Lower leg skin (tissue), 4 donors: ENCODE measurements at places on chromosomes 2 and 18. TPM values are rescaled to one million over a fixed set of nuclear protein-coding genes. Genes with fewer than 3 reads are reported as not detected.
A peak's percentile ranks its signal among the peaks of the same experiment; 100 is the strongest.

DNA sequence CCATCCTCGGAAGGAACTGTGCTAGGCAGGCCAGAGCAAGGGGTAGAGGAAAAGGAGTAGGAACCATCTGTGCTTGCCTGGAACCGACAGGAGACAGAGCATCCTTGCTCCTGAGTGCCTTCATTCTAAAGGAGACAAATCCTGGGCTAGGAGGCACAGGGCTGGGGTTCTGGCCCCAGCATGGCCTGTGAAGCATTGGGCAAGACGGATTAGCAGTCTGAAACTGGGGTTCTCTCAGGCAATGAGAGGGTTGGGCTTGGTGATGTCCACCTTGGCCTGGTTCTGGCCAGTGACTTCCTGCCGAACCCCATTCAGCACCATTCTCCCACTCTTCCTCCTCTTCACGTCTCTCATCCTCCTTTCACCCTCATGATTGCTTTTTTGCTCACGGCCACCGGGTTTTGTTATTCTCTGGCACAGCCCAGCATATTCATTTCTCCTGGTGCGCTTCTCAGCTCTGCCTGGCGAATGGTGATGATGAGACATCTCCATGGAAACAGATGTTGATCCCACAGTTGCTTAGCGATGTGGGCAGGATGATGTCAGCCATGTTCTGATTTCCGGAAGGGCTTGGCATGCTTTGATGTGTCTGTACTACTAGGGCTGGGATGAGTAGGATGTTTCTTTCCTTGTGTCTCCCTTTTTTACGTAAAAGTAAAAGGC is 127.7 kb downstream of the CAPN13 start:
- DNase-seq = peak; percentile 13

GRCh38 chr2:33291278-33292013 is 185.0 kb upstream of the RASGRP3 start:
- no peak for DNase-seq

GRCh38 chr2:1634681-1635341 is 109.5 kb downstream of the PXDN start:
- DNase-seq = peak; percentile 79

DNA sequence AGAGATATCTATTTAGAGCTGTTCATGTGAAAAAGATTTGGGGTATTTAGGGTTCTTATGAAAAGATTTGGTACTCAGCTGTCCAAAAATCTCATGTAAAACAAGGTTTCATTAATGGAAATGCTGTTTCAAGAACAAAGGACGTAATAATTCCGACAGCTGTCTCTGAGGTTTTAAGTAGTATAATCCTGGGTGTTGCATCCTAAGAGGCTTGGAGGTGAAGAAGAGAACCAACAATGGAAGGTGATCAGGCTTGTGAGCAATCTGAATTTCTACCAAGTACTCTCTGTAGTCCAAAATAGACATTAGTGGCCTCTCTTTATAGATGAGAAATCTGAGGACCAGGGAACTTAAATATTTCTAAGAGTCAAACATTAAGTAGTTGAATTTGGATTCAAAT is 205.1 kb downstream of the BABAM2 start:
- no peak for DNase-seq

- DNase-seq = no peak
Measured at GRCh38 chr2:107685421-107685986, 141.2 kb upstream of the RGPD4 start.

DNA sequence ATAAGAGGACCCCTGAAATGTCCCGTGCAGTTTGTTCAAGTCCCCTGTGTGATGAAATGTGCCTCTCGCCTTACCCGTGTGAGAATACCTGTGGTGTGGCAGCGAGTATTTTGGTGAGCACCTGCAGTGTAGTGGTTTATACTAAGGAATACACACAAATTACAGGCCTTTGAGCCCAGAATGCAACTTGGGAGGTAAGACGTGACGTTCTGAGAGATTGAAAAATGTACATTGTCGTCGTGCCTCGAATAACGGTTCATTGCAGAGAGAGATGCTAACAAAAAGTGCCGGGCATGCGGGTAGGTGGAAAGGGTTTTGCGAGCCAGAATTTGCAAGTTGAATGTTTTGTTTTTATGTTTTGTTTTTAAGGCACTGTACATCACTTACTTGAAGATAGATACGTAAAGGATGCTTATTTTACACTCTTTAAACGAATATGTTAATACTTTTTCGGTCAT is 867 bp downstream of the RBBP8 start:
- no peak for DNase-seq

- DNase-seq = no peak
Measured at GRCh38 chr2:83369601-83370418, 1089.3 kb downstream of the SUCLG1 start.

DNA sequence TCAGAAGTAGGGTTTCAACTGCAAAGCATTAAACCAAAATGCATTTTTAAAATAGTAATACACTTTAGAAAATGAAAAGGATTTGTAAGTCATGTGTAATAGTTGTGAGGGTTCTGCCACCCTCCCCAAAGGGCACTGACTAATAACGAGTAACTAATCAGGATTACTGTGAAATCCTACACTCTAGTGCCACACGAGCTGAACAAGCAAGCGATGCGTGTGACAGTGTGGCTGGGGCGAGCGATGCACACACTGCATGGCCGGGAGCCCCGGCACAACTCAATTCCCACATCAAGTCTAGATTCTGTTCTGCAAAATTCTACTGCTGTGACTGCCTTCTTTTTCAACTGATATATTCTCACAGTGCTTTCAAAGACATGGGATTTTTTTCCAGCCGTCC is 156.4 kb downstream of the SEPTIN10 start:
- peak; percentile 81 for DNase-seq

DNA sequence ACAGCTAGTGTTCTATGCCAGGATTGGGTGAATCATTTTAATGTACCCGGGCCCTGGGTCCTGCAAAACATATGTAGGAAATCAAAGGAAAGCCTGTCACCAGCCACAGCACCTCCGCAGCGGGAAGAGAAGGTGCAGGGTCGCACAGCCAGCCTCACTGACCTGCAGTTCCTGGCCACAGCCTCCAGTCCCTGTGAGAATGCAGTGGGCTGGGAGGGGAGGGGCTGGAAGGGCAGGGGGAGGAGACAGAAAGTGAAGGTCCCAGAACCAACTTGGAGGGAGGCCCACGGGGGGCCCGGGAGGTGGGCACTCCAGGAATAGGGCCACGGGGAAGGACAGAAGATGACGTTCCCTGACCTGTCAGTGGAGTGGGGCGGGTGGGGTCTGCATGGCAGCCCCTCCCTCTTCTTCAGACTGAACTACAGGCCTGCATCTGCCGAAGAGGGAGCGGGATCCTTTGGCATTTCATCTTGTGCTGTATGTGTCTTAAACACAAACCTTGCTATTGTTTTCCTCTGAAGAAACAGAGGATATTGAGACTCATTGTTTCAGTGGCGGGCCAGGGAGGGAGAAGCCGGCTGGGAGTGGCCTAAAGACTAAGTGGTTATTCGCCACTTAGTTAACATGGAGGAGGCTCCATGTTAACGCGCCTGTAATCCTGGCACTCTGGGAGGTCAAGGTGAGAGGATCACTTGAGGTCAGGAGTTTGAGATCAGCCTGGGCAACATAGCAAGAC is 7.5 kb downstream of the MAL start:
- DNase-seq = no peak

GRCh38 chr2:123434546-123435395 is 590.3 kb upstream of the CNTNAP5 start:
- DNase-seq = no peak

GRCh38 chr2:72496479-72496878 is 329.4 kb downstream of the EXOC6B start:
- DNase-seq = no peak

- DNase-seq = no peak
Measured at GRCh38 chr2:70778676-70779075, 10.7 kb upstream of the ADD2 start.

- DNase-seq = peak; percentile 62
Measured at GRCh38 chr2:207777124-207777523, 7.4 kb upstream of the FZD5 start.

DNA sequence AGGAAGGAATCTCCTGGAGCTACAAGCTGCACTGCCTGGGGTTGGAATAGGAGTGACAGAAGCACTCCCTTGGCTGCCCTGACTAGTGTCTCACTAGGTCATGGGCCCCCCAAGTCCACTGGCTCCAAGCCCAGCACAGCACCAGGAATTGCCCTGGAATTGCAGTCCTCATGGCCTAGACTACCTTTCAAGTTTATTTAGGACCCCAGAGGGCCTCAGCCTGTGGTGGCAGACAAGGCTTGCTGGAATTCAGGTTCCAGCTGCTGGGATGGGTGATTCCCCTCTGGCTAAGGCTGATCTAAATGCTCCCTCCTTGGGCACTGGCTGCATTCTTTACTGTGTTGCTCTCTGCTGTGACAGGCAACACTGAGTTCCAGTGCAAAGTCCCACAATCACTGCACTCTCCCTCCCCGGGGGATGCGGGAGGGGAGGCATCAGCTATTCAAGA is 14.0 kb downstream of the STRADB start:
- no peak for DNase-seq

DNA sequence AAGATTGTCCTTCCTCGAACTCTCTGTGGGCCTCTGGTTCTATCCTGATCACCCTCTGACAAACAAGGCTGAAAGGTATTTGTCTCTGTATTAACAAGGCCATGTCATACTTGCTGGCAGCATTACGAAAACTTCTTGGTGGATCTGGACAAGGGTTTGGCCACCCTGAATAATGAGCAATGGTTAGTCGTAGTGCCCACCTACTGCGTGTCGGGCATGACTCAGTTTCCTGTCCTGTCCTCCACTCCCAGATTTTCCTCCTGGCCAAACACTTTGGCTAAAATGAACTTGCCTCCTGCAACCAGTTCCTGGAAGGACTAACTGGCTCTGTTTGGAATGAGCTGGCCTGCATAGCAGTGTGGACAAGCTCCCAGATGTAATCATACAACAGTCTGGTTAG is 198.5 kb upstream of the SMIM21 start:
- no peak for DNase-seq

GRCh38 chr2:203908797-203909185 is 27.8 kb upstream of the ICOS start:
- no peak for DNase-seq

GRCh38 chr2:11855064-11855760 is 108.8 kb downstream of the LPIN1 start:
- no peak for DNase-seq

DNA sequence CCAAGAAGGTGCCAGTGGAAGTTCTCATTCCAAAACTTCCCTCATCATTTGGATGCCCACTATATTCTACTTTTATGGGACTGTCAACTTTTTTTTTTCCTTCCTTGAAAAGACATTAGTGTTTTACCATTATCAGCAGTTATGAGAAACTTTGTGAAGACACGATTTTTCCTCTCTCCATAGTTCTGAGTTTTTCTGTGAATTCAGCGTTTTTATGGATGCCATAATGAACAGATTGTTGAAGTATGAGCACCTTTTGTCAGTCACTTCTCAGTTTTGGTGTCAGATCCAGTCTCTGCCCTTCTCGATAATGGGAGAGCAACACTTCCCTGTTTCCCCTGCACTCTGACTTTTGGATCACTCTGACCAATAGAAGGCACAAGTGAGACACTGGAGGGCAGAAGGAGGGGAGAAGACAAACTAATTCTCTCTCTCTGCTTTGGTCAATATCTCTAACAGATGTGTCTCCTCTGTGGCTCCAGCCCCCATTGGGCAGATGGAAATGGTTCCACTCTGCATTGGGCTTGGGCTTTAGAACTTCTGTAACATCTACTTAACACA is 53.5 kb upstream of the FN1 start:
- DNase-seq = no peak

DNA sequence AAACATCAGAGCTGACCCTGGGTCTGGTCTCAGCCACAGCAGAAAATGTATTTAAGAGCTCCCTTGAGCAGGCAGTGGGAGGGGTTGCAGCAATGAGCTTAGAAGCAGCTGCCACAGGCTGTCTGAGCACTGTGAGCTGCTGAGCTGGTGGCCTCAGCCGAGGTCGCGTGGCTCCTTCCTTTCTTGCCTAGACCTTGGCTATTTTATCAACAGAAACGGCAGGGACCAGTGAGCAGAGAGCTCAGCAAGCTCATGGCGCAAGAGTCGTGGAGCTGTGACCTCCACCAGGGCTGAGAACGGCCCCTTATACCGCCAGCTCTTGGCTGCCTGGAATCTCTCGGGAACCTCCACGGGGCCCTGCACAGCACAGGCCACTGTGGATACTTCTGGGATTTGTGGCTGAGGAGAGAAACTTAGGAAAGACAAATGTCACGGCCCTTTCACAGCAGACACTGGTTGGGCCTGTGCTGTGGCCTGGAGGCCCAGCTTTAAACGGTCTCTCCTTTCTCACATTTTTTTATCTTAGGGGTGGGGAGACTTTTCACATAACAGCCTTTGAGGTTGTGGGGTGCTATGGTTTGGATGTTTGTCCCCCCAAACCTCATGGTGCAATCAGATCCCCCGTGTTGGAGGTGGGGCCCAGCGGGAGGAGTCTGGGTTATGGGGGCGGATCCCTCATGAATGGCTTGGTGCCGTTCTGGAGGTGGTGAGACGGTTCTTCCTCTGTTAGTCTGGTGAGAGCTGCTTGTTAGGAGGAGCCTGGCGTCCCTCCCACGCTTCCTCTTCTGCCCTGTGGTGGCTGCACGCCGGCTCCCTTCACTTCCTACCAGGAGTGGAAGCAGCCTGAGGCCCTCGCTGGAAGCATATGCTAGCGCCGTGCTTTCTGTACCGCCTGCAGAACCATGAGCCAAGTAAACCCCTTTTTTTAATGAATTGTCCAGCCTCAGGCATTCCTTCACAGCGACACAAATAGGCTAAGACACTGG is 1.7 kb downstream of the ALLC start:
- DNase-seq = no peak

- DNase-seq = no peak
Measured at GRCh38 chr2:88638743-88639142, 11.5 kb upstream of the EIF2AK3 start.

- no peak for DNase-seq
Measured at GRCh38 chr2:186496401-186496800, 10.3 kb downstream of the ZC3H15 start.

DNA sequence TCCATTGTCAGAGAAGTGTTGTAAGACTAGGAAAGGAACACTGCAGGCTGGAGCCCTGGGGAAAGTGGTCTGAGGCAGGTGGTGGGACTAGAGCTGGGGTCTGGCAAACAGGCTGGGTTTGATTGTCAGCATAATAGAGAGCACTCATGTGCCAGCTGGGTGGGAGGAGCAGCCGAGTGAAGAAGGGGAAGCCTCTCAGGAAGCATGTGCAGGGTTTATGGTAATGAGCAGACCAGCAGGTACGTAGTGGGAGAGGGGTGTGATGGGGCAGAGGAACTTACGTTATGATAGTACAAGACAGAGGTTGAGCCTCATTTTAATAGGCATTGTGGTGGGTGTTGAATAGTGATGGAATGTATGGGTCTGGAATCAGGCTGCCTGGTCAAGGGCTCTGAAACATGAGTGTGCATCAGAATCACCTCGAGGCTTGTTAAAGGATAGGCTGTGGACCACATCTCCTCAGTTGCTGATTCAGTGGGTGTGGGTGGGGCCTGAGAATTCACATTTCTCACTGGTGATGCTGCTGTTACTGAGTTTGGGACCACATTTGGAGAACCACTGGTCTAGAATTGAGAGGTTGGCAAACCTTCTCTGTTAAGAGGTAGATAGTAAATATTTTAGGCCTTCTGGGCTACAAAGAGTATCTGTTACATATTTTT is 1.7 kb upstream of the MGAT5 start:
- DNase-seq = no peak

DSC1 gene
- total RNA-seq = 737 TPM

IL37 gene
- total RNA-seq = 155 TPM

XDH gene
- total RNA-seq = 0.30 TPM

DSG1 gene
- total RNA-seq = 1,601 TPM

GCG gene
- not detected for total RNA-seq

CYP26B1 gene
- total RNA-seq = 93.0 TPM

PIEZO2 gene
- total RNA-seq = 1.8 TPM

IGFBP2 gene
- 40.4 TPM for total RNA-seq

DIPK1C gene
- 5.4 TPM for total RNA-seq
